EL (cell line): ENCODE measurements at places on chromosomes 11 and 22.

DNA sequence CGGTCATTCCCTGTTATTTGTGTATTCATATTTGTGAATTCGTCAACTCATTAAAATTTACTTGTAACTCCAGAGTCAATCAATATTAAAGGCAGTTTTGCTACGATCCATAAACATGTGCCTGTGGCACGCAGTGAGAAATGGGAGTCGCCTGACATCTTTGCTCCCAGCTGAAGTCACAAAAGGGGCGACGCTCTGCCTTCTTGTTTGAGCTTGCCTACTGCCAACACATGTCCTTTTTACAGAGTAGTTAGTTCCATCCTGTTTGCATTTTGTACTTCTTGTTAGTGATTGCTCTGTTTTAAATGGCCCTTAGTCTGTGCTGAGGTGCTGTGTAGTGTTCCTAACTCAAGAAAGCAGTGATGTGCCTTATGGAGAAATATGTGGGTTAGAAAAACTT lies 305.3 kb downstream of the ETS1 start:
- no peak for DNase-seq

- DNase-seq, result no peak
Observed at GRCh38 chr22:37409459-37410050, 17.7 kb downstream of the ELFN2 start.

- peak; percentile 55 for DNase-seq
Observed at GRCh38 chr11:128692753-128693415, 988 bp upstream of the FLI1 start.

DNA sequence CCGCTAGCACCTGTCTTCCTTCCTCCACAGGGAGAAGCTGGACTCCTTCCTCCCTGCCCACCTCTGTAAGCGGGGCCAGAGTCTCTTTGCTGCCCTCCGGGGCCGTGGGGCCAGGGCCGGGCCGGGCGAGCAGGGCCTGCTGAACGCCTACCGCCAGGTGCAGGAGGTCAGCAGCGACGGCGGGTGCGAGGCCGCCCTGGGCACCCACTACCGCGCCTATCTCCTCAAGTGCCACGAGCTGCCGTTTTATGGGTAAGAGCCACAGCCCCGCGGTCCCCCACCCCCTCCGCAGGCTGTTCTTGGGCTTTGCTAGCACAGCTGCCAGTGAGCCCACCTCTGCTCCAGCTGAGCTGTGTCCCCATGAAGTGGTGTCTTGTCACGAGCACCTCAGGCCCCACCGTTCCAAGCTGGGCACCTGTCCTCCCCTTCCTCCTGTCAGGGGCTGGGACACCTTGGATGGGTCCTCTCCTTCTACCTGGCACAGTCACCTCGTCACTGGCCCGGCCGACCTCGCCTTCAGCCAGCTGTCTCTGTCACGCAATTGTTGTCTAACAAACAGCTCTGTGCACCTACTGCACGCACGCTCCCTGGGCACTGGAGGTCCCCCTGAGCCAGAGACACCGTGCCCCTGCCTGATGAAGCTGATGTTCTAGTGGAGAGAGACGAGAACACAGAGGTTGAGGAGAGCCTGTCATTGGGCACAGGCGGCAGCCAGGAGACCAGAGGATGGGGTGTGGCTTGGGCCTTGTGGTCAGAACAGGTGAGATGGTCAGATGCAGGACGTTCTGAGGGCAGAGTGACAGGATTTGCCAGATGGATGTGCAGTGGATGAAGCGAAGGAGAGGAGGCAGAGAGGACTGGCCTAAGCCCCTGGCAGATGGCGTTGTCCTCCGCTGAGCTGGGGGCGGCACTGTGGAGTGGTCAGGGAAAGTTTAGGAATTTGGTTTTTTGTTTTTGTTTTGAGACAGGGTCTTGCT lies 10.6 kb downstream of the FRMD8 start:
- DNase-seq, result no peak

- no peak for DNase-seq
Observed at GRCh38 chr11:94178331-94178730, 49.7 kb downstream of the PANX1 start.

DNA sequence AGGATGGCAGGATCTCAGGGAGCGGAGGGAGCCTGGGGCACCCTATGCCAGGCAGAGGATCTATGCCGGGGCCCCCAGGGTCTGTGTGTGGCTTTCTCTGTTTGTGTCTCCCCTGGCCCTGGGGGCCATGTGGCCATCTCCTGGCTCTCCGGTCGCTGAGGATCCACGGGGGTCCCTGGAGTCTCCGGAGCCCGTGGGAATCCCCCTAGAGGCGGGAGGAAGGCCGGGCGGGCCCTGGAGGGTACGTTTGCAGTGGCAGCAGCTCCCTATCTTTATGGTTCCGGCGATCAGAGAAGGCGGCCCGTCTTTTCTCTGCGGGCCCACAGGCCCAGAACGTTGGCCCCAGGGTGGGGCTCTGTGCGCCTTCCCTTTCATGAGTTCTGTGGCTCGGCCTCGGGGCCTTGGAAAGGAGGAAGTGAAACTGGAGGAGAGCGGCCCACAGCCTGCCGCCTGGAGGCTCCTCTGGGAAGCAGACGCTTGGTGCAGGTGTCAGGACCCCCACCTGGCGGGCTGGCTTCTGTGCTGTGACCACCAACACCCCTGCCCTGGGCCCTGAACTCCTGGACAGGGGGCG lies 82.1 kb downstream of the KCNQ1 start:
- no peak for DNase-seq

DNA sequence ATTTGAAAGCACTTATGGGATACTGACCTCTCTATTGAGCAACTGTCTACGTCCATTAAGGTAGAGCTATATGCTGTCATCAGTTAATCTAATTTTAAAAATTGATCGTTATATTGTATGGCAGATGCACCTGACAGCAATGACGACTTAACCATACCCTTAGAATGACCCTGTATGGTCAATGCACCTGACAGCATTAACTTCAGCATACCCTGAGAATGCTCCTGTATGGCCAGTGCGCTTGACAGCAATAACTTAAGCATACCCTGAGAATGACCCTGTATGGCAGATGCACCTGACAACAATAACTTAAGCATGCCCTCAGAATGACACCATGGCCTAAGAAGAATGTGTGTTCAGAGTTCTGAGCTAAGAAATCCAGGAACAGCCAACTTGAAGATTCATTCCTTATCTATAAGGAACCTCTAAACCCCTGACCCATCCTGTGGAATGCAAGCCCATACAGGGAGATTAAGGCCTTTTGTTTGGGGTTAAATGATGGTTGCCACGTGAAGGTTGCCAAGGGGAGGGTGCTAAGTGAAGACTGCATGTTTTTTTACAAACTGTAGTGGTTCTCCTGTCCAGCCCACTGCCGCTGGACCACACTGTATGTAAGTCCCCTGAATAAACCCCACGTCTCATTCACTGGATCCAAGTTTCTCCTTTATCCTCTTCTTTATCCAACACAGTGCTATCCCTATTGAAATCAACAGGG lies 138.3 kb downstream of the GUCY1A2 start:
- no peak for DNase-seq

GRCh38 chr22:46634011-46634699 lies 14.0 kb downstream of the GRAMD4 start:
- no peak for DNase-seq

- DNase-seq, result no peak
Observed at GRCh38 chr11:112771851-112772250, 189.4 kb upstream of the NCAM1 start.

GRCh38 chr11:63769042-63769713 lies 603 bp upstream of the ZFTA start:
- peak; percentile 51 for DNase-seq

DNA sequence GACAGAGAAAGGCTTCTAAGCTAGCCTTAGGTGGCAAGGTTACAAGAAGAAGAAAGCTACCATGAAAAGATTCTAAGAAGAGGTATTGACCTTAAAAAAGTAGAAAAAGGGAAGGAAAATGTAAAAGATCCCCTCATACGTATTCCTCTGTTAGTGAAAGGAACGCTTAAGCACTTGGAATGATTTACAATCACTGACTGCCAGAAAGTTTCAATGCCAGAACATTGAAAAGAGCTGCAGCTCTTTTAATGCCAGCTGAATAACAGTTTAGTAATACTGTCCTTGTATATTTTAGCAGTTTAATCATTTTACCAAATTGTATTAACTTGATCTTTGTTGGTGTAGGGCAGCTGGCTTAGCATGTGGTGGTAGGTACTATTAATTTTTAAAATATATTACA lies 650.7 kb downstream of the FAM181B start:
- DNase-seq, result no peak

DNA sequence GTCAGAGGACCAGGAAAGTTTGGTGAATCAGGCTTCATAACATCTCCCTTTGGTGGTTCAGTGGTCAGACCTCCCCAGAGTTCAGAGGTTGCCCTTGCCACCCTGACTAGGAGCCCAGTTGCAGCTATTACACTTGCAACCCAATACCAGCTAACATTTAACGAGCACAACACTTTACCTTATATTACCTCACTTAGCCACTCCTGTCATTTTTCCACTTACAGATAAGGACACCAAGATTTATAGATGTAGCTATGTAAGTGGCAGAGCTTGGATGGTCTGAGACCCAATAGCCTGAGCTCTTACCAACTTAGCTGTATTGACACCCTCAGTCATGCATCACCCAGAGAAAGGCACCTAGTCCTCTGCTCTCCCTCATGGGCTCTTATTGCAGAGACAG lies 234.7 kb downstream of the INSC start:
- no peak for DNase-seq

GRCh38 chr22:41772198-41772597 lies 28.3 kb upstream of the CCDC134 start:
- DNase-seq, result no peak
